ENCODE measurements at places on chromosomes 3 and 15.

GRCh38 chr15:27679731-27680471, 419.2 kb downstream of the OCA2 start:
- no peaks in the 10 kb centered on the region for H3K27me3 ChIP-seq
- H3K4me1 ChIP-seq, result no peaks in the 10 kb centered on the region
- no peak overlapping the region for H3K4me3 ChIP-seq
- no peaks in the 10 kb centered on the region for H3K36me3 ChIP-seq
- DNase-seq, result no peak

DNA sequence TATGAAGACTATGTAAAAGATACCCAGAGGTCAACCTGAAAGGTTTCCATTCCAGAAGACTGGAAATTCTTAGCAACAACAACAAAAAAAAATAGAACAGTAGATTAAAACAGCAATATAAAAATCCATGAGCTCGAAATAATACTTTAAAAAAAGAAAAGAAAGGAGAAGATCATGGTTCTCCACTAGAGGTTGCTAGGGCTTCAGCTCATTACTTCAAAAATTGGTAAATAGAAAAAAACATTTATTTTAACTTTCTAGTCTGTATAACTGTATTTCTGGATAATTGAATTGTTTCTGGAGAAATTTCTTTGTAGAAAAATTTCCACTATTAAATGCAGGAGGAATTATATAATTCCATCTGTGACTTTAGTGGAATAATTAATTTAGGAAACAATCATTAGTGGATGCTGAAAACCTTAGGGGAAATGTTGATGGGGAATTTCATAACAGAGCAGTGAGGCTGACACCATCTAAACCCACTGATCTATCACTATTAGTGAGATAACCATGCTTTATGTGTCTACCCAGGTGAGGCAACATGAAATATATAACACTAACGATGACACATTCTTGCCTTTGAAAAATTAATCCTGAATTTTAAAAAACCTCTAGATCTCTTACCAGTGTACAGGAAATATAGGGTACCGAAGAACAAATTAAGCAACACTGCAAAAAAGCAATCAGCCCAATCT, 62.5 kb upstream of the SNRK start:
- H3K4me3 ChIP-seq, result no peak overlapping the region
- no peak overlapping the region for H3K27ac ChIP-seq
- H3K27me3 ChIP-seq, result no peaks in the 10 kb centered on the region
- no peaks in the 10 kb centered on the region for H3K4me1 ChIP-seq

- no peaks in the 10 kb centered on the region for H3K27me3 ChIP-seq
- H3K4me1 ChIP-seq, result no peaks in the 10 kb centered on the region
- no peak overlapping the region for H3K27ac ChIP-seq
Observed at GRCh38 chr3:143147707-143148106, 28.1 kb downstream of the CHST2 start.

DNA sequence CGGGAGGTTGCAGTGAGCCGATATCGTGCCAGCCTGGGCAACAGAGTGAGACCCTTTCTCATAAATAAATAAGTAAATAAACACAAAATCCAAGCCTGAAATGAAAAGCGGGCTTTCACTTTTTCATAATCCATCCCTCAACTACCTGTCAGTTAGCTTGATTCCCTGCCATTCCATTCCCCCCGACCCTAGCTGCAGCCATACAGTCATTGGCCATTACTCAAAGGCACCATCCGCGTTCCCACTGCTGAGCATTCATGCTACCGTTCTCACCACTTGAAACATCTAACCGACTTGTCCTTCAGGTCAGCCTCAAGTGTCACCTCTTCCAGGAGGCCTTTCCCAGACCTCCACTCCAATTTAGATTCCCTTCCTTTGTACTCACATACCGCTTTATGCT, 1.1 kb upstream of the PARL start:
- peaks cover 15% of the 10 kb centered on the region for H3K4me1 ChIP-seq
- no peaks in the 10 kb centered on the region for H3K27me3 ChIP-seq
- no peak overlapping the region for H3K27ac ChIP-seq

DNA sequence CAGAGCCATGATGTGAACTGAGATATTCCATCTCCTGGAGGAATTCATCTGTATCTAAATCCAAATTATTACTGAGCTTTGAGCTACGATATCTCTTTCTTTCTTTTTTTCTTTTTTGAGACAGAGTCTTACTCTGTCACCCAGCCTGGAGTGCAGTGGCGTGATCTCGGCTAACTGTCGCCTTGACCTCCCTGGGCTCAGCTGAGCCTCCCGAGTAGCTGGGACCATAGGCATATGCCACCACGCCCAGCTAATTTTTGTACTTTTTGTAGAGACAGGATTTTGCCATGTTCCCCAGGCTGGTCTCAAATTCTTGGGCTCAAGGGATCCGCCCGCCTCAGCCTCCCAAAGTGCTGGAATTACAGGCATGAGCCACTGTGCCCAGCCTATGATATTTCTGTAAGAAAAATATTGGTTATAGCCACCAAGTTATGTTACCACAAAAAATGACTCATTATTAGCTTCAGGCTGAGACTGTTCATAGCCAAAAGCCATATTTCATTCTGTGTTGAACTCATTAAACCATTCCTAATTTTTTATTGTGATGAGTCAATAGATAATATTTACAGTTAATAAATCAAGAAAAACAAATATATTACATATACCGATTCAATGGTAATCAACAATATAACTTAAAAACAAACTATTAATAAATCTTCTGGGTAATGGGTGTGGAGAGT, 27.1 kb upstream of the SLC30A4 start:
- no peaks in the 10 kb centered on the region for H3K36me3 ChIP-seq
- peak overlapping the region; percentile 6 for H3K4me3 ChIP-seq
- H3K27ac ChIP-seq, result no peak overlapping the region
- H3K4me1 ChIP-seq, result no peaks in the 10 kb centered on the region
- H3K27me3 ChIP-seq, result no peaks in the 10 kb centered on the region
- no peak for DNase-seq

DNA sequence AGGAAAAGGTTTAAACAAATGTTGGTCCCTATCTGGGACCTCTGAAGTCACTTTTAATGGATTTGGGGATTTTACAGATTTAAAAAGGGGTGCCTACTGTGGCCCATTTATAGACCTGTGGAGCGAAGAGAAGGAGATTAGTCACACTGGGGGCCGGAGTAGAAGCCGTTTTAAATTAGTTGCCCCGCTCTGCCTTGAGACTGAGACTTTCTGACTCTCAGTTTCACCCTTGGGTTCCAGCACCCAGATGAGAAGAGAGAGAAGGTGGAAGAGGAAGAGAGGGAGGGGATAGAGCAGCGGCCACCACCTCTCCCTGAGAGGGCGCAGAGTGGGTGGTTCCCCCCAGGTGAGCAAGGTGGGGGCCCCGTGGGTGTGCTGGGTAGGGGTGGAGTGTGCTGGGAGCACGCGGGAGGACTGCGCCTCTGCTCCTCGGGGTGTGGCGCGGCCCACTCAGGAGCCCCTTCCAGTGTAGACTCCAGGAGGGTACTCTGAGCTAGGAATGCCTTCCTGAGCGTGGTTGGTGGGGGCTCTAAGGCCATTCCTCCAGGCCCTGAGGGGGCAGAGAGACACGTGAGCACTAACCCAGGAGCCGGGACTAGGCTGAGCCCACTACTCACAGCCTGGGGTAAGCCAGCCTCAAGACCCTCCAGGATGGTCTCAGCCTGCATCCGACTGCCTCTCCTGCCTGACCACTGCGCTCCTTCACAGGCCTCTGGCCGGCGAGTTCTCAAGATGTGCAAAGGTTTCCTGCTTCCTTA, 32.6 kb upstream of the RAB6B start:
- peaks cover 5% of the 10 kb centered on the region for H3K4me1 ChIP-seq
- no peak overlapping the region for H3K27ac ChIP-seq
- DNase-seq, result no peak
- peak overlapping the region; percentile 47 for H3K4me3 ChIP-seq
